ENCODE measurements at places on chromosomes 12 and 14. TPM values are rescaled to one million over a fixed set of nuclear protein-coding genes. Genes with fewer than 3 reads are reported as not detected.

DNA sequence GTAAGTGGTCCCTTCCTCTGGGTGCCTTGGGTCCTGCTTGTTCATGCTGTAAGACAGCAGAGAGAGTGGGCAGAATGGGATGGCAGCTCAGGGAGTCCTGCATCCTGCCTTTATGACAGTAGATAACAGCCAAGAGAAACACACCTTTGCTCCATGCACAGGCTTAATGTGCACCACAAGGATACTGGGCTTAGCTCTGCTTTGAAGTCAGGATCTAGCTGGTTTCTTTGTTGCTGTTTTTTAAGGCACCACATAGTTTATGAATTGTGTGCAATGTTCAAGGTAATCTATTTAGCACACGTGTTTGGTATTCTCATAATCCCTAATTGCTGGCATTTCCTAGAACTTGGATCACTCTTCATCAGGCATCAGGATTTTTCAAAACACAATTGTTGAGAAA lies 239.5 kb upstream of the DCN start:
- no peak for DNase-seq

Gene SRRM4
- not detected for polyA plus RNA-seq

DNA sequence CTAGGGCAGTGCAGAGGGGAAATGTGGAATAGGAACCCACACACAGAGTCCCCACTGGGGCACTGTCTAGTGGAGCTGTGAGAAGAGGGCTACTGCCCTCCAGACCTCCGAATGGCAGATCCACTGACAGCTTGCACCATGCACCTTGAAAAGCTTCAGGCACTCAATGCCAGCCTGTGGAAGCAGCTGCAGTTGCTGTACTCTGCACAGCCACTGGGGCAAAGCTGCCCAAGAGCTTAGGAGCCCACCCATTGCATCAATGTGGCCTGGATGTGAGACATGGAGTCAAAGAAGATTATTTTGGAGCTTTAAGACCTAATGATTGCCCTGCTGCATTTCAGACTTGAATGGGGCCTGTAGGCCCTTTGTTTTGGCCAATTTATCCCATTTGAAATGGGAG lies 21.7 kb upstream of the CCDC88C start:
- DNase-seq: no peak

- DNase-seq: no peak
These were observed 361.3 kb upstream of the TMTC1 start for GRCh38 chr12:30144777-30145683.

DNA sequence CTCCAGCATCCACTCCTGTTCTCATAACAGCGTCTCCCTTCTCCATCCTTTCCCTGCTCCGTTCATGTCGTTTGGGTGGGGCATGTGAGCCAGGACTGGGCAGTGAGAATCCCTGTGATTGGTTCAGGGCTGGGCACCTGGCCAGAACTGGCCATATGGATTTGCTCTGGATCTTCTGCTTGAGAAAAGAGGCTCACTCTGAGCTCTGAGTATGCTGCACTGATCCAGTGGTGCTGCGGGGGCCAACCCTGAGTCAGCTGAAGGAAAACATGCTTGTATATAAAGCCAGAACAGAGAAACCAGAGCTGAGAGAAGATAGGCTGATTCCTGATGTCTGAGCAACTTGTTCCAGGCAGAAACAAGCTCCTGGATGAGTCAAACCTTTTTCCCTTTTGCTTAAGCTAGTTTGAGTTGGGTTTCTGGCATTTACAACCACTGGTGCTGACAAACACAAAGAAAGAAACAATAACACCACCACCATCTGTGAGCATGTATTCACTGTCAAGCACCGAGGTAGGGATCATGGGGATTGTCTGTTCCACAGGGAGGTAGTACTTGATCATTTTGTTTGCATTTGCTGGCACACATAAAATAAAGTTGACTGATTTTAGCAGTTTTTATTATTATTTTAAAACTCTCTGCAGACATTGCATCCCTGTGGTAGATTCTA lies 14.0 kb upstream of the HPD start:
- DNase-seq: no peak

DNA sequence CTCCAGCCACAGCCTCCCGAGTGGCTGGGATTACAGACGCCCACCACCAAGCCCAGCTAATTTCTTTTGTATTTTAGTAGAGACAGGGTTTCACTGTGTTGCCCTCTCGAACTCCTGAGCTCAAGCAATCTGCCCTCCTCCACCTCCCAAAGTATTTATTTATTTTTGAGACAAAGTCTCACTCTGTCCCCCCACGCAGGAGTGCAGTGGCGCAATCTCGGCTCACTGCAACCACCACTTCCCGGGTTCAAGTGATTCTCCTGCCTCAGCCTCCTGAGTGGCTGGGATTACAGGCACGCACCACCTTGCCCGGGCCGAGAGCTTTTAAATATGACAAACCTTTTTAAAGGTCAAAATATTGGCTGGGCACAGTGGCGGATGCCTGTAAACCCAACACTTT lies 14.6 kb downstream of the NUMB start:
- no peak for DNase-seq

DNA sequence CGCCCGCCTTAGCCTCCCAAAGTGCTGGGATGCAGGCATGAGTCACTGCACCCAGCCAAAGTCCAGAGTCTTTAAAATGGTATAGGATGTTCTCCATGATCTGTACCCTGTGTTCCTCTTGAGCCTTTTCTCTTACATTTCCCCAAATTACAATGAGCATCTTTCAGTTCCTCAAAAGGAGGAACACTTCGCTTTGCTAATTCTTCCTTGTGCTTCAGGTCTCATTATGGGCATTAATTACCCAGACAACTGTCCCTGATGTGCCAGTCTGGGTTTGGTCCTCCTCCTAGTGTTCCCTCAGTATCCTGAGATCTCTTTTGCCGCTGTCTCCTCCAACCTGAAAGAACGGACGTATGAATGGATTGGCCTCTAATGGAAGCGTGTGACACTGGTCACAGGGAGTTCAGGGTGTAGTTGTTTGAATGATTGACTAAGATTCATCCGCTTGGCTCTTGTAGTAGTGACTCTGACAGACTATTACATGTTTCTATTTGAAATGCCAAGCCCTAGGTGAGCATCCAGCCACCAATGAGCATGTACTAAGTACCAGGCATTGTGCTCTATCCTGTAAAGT lies 8.2 kb downstream of the PRKCH start:
- no peak for DNase-seq

- DNase-seq: no peak
These were observed 43.1 kb downstream of the SOX5 start for GRCh38 chr12:23906329-23906728.

Gene ANO4
- not detected for polyA plus RNA-seq

DNA sequence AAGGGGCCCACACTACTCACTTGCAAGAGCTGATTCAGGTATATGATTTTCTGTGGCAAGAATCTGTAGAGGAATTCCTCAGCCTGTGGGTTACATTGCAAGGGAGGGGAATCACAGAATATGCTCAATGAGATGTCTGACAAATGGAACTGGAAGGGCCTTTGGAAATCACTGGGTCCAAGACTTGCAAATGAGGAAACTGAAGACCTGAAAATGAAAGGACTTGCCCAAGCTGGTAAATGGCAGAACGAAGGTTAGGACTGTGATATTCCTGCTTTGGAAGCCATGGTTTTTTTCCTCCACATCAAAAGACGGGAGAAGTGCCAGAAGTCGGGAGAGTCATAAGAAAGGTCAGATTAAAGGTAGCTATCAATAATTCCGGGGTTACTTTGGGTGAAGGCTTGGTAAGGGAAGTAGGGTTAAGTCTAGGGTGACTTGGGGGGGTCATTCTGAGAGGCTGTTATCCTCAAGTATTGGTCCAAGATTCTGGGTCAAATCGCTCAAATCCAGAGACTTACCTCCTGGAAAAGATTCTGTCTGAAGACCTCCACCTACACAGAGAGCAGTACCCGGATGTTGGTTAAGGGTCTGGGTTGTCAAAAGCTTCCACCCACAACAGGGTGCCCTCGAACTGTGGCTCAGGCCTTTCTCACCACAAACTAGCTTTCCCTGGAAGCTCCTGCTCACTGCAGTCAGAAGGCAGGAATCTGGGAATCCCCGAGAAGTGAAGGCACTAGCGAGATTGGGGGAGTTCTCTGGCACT lies 539 bp downstream of the PSME2 start:
- DNase-seq: no peak

DNA sequence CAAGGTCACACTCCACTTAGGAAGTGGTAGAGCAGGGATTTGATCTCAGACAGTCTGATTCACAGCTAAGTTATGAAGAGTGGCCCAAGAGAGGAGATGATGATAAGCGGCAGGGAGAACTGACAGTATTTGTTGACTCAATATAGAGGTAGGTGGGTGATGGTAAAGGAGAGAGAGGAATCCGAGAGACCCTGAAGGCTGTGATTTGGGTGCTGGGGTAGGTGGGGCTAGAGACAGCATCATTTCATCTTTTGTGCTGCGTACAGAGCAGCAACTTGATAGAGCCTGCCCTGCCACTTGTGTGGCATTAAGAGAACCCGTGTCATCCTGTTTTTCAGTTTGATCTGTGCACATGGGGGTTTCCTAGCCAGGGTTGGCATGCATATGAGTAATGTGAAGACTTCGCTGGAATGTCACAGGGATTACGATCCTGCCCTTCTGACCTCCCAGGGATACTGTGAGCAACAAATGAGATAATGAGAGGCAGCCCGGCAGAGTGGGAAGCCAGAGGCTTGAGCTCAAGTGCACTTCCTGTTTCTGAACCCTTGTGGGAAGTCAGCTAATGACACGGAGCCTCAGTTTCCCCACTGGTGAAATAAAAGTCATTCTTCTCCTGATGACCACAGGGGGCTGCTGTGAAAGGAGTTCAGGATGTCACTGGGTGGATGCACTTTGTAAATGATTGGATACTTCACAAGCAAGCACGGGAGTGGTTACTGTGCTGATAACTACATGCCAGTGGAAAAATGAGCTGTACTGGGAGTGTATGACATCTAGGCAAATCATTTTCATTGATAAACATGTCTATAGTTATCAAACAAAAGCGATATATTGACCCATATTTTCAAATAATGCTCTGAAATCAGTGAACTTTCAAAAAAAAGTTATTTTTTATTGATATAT lies 59.5 kb upstream of the IGF1 start:
- no peak for DNase-seq

DNA sequence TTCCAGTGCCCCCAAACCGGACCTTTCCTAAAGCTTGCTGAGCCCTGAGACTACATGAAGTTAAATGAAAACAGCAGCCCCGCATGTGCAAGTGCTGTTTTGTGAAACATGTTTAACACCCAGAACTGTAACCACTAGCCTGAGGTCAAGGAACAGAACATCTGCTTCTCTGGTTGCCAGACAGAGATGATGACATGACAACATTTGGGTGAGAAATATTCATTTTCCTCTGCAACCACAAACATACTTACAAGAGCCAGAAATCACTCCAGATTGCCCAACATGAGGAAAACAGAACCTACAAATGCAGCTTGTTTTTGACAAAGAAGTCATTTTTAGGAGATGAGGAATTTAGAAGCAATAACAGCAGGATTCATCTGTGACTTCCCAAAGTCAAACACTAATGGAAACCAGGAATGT lies 110.4 kb downstream of the BCAT1 start:
- DNase-seq: no peak
